Smooth muscle cell of the umbilical artery (primary cell): ENCODE measurements at places on chromosomes 6 and 20. TPM values are rescaled to one million over a fixed set of nuclear protein-coding genes. Genes with fewer than 3 reads are reported as not detected.

The DLL1 gene
- under 0.01 and 0.14 TPM in 2 replicates for total RNA-seq

The ANKRD66 gene
- total RNA-seq, result not detected in 2 replicates

The DOP1A gene
- total RNA-seq, result 30.4 and 33.9 TPM in 2 replicates

The BPI gene
- total RNA-seq, result not detected in 2 replicates

The CRISP3 gene
- not detected in 2 replicates for total RNA-seq

The GPRC6A gene
- total RNA-seq, result not detected in 2 replicates

The CCND3 gene
- total RNA-seq, result 8.6 and 18.5 TPM in 2 replicates

The MLN gene
- not detected in 2 replicates for total RNA-seq

The SERINC1 gene
- total RNA-seq, result 255 and 328 TPM in 2 replicates

The SAMD10 gene
- 0.30 and 2.4 TPM in 2 replicates for total RNA-seq

The EDN1 gene
- 1.8 and 2.8 TPM in 2 replicates for total RNA-seq

The PHACTR3 gene
- total RNA-seq, result not detected in 2 replicates

The DACT2 gene
- not detected in 2 replicates for total RNA-seq

The HCRTR2 gene
- not detected in 2 replicates for total RNA-seq

The BPIFA1 gene
- total RNA-seq, result not detected in 2 replicates

The ARFRP1 gene
- total RNA-seq, result 35.3 and 43.2 TPM in 2 replicates

The TMEM170B gene
- total RNA-seq, result 1.8 and 3.3 TPM in 2 replicates

The ARHGAP40 gene
- total RNA-seq, result not detected in 2 replicates

The SRF gene
- total RNA-seq, result 22.6 and 28.9 TPM in 2 replicates

The SLC17A1 gene
- not detected in 2 replicates for total RNA-seq

The PREX1 gene
- total RNA-seq, result 2.1 and 15.3 TPM in 2 replicates

The SNAP91 gene
- 0.05 and 0.30 TPM in 2 replicates for total RNA-seq

The MUC21 gene
- total RNA-seq, result not detected in 2 replicates

The LRRN4 gene
- 0.14 TPM in 1 of 2 replicates, not detected in the other for total RNA-seq

The SLC2A4RG gene
- total RNA-seq, result 14.3 and 24.8 TPM in 2 replicates

The FOXF2 gene
- under 0.01 TPM in 1 of 2 replicates, not detected in the other for total RNA-seq

The MUCL3 gene
- total RNA-seq, result not detected in 2 replicates

The DPPA5 gene
- not detected in 2 replicates for total RNA-seq

The PAK5 gene
- not detected in 2 replicates for total RNA-seq

The PHF10 gene
- total RNA-seq, result 27.9 and 28.6 TPM in 2 replicates

The E2F1 gene
- total RNA-seq, result 1.8 and 8.1 TPM in 2 replicates

The HIVEP1 gene
- 12.5 and 20.4 TPM in 2 replicates for total RNA-seq

The RRBP1 gene
- 293 and 478 TPM in 2 replicates for total RNA-seq

The GLP1R gene
- total RNA-seq, result not detected in 2 replicates

The CLPSL2 gene
- total RNA-seq, result not detected in 2 replicates

The THBS2 gene
- total RNA-seq, result 1,449 and 1,500 TPM in 2 replicates

The SLC32A1 gene
- total RNA-seq, result not detected in 2 replicates

The CCNC gene
- 48.2 and 76.3 TPM in 2 replicates for total RNA-seq

The HS3ST5 gene
- not detected in 2 replicates for total RNA-seq

The ALDH5A1 gene
- total RNA-seq, result 0.59 and 0.69 TPM in 2 replicates

The PRDM1 gene
- 3.7 and 8.0 TPM in 2 replicates for total RNA-seq

The BPIFB4 gene
- not detected in 2 replicates for total RNA-seq

The GNMT gene
- total RNA-seq, result 0.30 TPM in 1 of 2 replicates, not detected in the other
